ENCODE measurements at places on chromosomes 13 and 19.

DNA sequence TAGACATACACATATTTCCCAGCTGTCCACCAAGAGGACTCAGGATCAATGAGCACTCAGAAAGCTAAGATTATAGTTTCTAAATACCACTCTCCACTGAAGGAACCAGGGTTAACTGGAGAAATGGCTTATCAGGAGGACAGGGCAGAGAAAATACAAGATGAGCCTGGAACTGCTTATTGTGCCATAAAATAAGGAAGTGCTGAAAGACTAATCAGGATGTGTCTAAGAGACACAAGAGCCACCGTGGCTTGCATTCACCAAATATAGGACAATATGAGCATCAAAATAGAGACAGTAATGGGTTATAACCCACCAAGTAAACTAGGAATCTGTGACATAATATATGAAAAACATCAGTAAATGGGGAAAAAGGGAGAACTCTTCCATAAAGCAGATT lies 32.8 kb downstream of the KLF12 start:
- no peak for DNase-seq

DNA sequence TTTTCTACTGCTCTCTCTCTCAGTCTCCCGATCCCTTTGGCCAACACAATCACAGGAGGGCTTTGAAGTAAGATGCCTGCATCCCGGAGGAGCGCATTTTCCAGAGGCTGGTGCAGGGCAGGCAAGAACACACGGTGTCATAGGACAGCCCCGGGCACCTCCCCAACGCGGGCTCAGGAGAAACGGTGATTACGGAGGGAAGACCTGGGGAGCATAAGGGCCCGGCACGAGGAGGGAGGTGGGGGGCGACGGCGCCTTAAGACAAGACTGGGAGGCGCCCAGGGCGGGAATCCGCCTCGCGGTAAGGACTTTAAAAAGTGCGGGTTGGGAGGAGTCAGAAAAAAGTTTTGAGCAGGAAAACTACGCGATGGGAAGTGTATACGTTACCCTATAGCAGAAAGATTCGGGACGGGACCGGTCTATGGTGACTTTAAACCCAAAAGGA lies 18.7 kb upstream of the ZNF888 start:
- DNase-seq: peak; percentile 49

DNA sequence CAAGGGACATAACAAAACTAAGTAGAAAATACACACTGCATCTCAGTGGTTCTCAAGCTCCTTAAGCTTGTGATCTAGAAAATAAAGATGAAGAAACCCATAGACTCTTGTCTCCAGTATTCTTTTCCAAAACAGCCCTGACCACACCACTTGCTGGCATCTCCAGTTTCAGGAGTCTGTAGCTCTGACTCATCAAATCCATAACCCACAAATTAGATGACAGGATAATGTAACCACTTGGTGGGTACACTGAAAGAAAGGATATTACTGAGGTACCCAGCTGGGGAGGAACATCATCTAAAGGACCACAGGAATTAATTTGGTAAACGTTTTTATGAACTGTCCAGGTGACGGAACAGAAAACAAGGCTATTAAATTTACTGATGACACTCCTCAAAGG lies 214.7 kb downstream of the VWA8 start:
- no peak for DNase-seq

- DNase-seq: no peak
Observed at GRCh38 chr13:30002577-30002976, 152.2 kb upstream of the UBL3 start.
